Tongue (tissue), 3 donors: ENCODE measurements at places on chromosomes 7 and 10.

- DNase-seq, result no peak
Observed at GRCh38 chr7:104956753-104957450, 57.1 kb upstream of the KMT2E start.

GRCh38 chr7:28793381-28794085 is 164.6 kb downstream of the TRIL start:
- DNase-seq, result peak; percentile 25

DNA sequence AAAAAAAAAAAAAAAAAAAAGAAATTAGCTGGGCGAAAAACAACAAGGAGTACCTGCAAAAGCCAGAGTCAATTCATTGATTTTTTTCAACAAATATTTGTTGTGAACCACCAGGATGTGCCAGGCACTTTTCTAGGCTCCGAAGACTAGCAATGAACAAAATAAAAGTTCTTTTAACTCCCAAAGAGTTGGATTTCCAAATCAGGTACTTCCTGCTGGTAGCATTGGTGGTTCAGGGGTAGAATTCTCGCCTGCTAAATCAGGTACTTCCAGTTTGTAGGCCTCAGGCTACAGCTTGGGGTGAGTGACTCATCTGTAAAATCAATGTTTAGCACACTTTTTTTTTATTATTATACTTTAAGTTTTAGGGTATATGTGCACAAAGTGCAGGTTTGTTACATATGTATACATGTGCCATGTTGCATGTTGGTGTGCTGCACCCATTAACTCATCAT is 10.9 kb downstream of the PPA1 start:
- no peak for DNase-seq

DNA sequence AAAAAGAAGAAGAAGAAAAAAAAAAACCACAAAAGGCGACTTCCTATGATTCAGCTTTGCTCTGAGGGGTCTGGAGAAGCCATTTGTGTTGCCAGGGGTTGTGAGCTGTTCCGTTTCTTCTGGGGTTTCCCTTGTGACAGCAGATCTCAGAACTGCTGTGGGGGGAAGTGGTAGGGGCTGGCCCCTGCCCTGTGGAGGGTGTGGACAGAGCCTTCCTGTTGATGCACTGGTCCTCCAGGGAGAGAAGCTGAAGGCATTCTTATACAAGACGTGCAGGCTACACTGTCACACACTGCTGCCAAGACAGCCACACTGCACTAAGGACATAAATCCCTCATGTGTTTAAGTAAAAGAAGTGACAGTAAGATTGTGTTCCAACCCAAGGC is 17.3 kb upstream of the CSGALNACT2 start:
- peak; percentile 14 for DNase-seq

DNA sequence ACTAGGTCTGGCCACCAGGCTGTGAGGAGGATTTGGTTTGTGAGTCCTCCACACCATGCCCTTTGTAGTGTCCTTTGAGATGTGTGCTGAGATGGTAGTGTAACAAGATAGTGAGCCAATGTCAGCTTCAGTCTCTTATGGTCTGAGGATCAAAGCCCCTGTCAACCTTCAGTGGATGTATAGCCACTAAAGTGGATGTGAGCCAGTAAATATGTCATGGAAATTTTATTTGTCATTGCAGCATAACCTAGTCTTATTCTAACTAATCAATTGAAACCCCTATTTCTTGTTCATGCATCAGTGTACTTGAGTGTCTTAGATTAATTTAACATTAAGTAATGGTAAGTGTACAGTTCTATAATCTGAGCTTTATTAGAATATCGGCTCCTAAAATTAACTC is 51.0 kb upstream of the WAC start:
- DNase-seq, result no peak

- peak; percentile 10 for DNase-seq
Observed at GRCh38 chr7:11538751-11539299, 293.2 kb downstream of the THSD7A start.

GRCh38 chr10:113753020-113753692 is 1.7 kb downstream of the PLEKHS1 start:
- peak; percentile 90 for DNase-seq

- no peak for DNase-seq
Observed at GRCh38 chr7:55539380-55539779, 32.9 kb downstream of the VOPP1 start.

- no peak for DNase-seq
Observed at GRCh38 chr10:299969-300368, 164.7 kb downstream of the ZMYND11 start.

DNA sequence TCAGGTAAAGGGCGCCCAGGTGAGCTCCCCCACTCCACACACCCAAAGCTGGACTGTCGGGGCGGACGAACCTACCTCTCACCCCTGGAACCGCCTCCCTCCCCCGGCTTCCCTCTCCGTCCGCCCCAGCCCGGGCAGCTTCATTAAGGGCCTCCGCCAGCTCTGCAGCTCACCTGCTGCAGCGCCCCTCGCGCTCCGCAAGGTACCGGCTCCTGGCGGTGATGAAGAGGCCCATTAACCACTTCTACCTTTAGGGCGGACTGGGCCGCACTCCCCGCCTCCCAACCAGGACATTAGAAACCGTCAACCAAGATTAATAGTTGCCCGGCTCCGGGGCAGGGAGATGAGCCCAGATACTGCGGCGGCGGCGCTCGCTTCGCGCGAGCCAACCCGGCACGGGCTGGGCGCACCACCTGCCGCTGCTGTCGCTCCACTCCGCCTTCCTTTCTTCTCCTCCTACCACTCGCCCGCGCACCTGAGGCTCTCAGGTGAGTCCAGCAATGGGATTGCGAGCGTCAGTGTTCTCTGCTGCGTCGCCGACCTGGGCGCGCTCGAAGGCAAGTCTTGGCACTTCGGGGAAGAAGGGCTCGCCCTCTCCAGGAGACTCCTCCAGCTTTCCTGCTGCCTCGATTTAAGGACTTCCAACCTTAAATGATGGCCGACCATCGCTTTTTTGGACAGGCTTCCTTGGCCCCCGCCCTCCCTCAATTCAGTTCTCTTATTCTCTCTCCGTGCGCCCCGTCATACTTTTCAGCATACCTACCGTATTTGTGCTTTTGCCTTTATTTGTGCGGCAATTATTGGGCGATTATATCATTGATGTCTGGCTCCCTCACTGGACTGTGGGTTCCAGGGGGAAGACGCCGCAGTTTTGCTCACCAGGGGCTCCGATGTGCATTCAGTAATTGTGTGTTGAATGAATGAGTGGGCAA is 13.6 kb upstream of the KAZALD1 start:
- DNase-seq, result no peak

DNA sequence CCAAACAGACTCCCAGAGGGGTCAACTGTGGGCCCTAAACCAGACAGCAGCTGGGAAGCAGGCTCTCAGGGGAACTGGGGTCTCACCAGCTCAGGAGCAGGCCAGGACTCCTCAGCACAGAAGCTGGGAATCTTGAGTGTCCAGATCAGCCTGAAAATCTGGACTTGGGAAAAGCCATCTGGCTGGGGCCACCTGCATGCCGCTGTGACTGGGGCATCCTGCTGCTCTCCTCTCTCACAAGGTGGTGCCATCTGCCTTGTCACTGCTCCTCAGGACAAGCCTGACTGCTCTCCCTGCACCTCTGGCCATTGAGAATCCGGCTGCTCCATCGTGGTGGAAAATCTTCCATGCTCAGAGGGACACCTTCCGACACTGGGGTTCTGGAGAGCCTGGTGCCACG is 141.4 kb downstream of the PLPP4 start:
- no peak for DNase-seq

DNA sequence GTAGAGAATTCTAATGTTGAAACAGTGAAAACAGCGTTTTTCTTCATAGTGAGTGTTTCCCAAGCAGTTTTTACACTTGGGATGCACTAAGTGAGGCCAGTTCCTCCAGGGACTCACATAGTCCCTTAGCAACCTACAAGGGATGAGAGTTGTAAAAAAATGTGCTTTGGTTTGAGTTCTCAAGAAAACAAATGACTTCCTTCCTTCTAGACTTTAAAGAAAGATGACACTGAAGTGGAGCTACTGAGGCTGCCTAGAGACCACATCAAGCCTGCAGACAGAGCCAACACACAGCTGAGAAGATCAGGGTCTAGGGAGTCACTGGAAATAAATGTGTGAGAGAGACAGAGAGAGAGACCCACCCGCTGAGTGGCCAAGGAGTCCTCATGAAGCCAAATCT is 264.4 kb downstream of the TNS3 start:
- no peak for DNase-seq

DNA sequence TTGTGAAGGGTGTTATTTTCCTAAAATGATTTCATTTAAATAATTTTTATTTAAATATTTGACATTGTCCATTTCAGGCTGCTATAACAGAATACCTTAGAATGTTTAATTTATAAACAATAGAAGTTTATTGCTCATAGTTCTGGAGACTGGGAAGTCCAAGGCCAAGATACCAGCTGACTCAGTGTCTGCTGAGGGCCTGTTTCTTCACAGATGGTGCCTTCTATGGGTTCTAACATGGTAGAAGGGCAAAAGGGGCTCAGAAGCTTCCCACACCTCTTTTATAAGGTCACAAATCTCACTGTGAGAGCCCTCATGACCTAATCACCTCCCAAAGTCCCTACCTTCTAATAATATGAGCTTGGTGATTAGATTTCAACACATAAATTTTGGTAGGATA is 50.7 kb downstream of the MTURN start:
- no peak for DNase-seq

GRCh38 chr7:3916146-3916545 is 615.1 kb downstream of the SDK1 start:
- no peak for DNase-seq

DNA sequence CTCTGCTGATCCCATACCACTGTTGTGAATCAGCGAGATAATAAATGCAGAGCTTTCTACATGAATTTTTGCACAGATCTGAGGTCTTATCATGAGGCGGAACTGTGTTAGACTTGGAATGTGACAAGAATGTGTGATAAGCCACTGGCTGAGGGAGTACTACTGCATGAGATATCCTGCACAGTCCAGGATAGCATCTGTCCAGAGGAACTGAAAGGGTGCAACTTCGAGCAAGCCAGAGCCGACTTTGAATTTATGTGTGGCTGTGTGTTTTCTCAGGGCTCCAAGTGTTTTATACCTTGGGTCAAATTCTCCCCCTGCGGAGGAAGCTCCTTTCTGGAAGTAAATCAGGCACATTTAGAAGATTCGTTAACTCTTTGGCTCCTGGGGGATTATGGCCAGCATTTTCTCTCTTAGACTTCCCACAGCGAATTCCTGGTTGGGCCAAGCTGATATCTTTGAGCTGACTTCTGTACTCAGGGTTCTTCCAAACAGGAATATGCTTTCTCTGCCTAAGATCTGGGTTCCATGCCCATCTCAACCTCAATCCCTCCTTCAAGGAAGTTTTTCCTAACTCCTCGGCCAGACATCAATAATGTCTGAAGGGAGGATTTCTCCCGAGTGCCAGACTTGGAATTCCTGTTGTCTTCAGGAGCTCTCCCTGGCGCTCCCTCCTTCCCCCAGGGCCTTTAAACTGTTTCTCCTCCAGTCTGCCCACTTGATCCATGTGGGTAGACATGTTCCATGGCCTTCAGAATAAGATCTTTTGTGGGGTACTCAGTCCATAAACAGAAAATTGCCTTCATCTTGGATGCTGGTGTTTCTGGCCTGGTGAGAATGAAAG is 2.5 kb upstream of the MEST start:
- DNase-seq, result peak; percentile 76
